ENCODE measurements at places on chromosomes 3 and 15. TPM values are rescaled to one million over a fixed set of nuclear protein-coding genes. Genes with fewer than 3 reads are reported as not detected.

- no peaks in the 10 kb centered on the region for H3K36me3 ChIP-seq
- no peaks in the 10 kb centered on the region for H3K27me3 ChIP-seq
- no peak overlapping the region for H3K27ac ChIP-seq
Observed at GRCh38 chr3:177777699-177778098, 580.4 kb upstream of the TBL1XR1 start.

ZMYND10 gene
- total RNA-seq, result 1.4 TPM

GRCh38 chr3:123480428-123480827 lies 31.5 kb upstream of the ADCY5 start:
- H3K4me3 ChIP-seq, result no peak overlapping the region
- DNase-seq, result no peak
- H3K27ac ChIP-seq, result no peak overlapping the region
- H3K4me1 ChIP-seq, result no peaks in the 10 kb centered on the region
- H3K36me3 ChIP-seq, result no peaks in the 10 kb centered on the region

DNA sequence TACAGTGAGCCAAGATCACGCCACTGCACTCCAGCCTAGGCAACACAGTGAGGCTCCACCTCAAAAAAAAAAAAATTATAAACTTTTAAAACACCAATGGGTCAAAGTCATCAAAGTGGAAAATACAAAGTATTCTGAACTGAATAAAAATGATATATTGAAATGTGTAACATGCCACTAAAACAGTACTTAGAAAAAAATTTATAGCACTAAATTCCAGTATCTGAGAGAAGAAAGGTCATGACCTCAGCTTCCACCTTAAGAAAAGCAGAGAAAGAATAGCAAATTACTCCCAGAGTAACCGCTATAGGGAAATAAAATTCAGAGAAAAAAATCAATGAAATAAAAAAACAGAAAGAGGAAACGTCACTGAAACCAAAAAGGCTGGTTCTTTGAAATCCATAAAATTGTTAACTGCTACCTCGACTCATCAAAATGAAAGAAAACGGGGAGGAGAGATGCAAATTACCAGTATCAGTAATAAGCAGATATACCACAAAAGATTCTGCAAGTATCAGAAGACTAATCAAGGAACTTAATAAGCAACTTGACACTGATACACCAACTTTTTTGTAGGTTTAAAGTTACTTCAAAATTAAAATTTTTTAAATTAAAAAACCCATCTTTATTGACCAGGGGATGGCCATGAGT lies 20.8 kb downstream of the ATP13A3 start:
- no peak overlapping the region for H3K27ac ChIP-seq
- DNase-seq, result no peak

EPB42 gene
- not detected for total RNA-seq

GRCh38 chr15:61390138-61390537 lies 161.0 kb upstream of the RORA start:
- H3K27ac ChIP-seq, result no peak overlapping the region
- no peaks in the 10 kb centered on the region for H3K36me3 ChIP-seq
- H3K27me3 ChIP-seq, result peaks cover 7% of the 10 kb centered on the region
- peaks cover 5% of the 10 kb centered on the region for H3K4me1 ChIP-seq
- H3K4me3 ChIP-seq, result no peak overlapping the region
